Small intestine (tissue), 16 donors: ENCODE measurements at places on chromosomes 7 and 10. TPM values are rescaled to one million over a fixed set of nuclear protein-coding genes. Genes with fewer than 3 reads are reported as not detected.

Gene A1CF
- 11.1 TPM for polyA plus RNA-seq

Gene FAM237B
- not detected for polyA plus RNA-seq

Gene POP7
- 44.8 TPM for polyA plus RNA-seq

Gene SFTPA2
- 13.4 TPM for polyA plus RNA-seq
